ENCODE measurements at places on chromosomes 16 and 17.

GRCh38 chr17:31841850-31842194 is 17.2 kb downstream of the COPRS start:
- no peak for DNase-seq

GRCh38 chr16:10619271-10619849 is 39.0 kb upstream of the EMP2 start:
- no peak for DNase-seq

DNA sequence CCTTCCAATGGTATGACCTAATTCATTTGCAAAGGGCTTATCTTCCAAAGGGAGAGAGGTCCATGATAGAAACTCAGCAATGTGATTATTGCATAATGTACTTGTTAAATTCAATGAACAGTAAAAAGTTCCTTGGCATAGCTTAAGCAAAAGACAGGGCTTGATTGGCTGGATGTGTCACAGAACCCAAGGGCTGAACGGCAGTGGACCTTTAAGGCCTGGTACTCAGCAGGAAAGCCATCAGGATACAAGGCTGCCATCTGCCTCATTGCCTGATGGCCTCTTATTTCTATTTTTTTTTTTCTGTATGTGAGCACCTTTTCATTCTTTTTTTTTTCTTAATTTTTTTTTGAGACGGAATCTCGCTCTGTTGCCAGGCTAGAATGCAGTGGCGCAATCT is 208.9 kb upstream of the WSCD1 start:
- DNase-seq, result no peak

DNA sequence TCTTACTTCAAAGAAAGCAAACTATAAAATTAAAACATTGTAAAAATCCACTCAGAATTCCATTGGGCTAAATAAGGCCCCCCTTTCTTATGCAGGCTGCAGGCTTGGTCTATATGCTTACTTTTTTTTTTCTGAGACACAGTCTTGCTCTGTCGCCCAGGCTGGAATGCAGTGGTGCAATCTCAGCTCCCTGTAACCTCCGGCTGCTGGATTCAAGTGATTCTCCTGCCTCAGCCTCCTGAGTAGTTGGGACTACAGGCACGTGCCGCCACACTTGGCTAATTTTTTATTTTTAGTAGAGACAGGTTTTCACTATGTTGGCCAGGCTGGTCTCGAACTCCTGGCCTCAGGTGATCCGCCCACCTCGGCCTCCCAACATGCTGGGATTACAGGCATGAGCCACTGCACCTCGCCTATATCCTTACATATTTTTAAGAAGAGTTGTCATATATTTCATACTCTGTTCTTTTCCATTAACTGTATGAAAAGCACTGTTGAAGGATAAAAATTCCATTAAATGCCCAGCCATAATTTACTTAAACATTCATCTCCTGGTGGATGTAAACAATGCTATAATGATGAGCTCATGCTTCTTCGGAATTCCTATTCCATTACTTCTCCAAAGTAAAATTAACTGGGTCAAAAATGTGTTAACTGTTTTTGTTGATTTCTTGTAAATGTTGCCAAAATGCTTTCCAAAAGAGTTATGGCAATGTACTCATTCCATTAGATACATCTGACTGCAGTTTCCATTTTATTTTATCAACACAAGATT is 17.8 kb downstream of the SNN start:
- DNase-seq, result no peak

- no peak for DNase-seq
Observed at GRCh38 chr17:83105512-83105911, 26.1 kb downstream of the METRNL start.

GRCh38 chr16:85416228-85417109 is 196.7 kb upstream of the GSE1 start:
- DNase-seq, result peak; percentile 21

GRCh38 chr16:81216706-81217105 is 21.8 kb upstream of the BCO1 start:
- no peak for DNase-seq

DNA sequence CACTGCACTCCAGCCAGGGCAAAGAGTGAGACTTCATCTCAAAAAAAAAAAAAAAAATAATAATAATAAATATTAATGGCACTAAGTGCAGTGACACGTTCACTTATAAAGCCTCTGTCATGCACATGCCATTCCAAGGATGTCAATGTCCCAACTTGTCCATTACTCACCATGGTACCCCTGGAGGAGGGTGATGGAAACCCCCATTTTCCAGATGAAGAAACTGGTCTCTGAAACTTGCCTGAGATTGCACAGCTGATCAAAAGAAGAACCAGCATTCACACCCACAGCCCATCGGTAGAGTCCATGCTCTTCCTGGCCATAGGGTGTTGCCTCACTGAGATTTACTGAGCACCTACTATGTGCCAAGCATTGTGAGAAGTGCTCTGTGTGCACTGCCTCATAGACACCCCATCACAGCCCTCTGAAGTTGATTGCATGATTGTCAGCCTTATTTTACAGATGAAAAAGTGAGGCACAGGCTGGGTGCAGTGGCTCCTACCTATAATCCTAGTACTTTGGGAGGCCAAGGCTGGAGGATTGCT is 123.7 kb downstream of the ABCC1 start:
- DNase-seq, result no peak

DNA sequence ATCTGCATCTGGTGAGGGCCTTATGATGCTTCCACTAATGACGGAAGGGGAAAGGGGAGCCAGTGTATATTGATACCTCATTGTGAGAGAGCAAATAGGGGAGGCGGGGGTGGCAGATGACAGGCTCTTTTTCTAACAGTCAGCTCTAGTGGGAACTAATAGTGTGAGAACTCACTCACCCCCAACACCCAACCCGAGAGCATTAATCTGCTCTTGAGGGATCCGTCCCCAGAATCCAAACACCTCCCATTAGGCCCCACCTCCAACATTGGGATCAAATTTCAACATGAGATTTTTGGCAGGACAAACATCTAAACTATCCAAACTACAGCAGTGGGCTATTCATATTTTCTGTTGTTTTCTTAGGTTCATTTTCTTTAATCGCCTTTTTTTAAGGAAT is 54.4 kb downstream of the BPTF start:
- no peak for DNase-seq

GRCh38 chr16:53207810-53208752 is 153.3 kb downstream of the CHD9 start:
- DNase-seq, result peak; percentile 81

GRCh38 chr17:27428781-27429505 is 27.3 kb upstream of the KSR1 start:
- no peak for DNase-seq

Data from bone marrow (tissue), 2 donors.